ENCODE measurements at places on chromosomes 6 and 20.
A peak's percentile ranks its signal among the peaks of the same experiment; 100 is the strongest.

DNA sequence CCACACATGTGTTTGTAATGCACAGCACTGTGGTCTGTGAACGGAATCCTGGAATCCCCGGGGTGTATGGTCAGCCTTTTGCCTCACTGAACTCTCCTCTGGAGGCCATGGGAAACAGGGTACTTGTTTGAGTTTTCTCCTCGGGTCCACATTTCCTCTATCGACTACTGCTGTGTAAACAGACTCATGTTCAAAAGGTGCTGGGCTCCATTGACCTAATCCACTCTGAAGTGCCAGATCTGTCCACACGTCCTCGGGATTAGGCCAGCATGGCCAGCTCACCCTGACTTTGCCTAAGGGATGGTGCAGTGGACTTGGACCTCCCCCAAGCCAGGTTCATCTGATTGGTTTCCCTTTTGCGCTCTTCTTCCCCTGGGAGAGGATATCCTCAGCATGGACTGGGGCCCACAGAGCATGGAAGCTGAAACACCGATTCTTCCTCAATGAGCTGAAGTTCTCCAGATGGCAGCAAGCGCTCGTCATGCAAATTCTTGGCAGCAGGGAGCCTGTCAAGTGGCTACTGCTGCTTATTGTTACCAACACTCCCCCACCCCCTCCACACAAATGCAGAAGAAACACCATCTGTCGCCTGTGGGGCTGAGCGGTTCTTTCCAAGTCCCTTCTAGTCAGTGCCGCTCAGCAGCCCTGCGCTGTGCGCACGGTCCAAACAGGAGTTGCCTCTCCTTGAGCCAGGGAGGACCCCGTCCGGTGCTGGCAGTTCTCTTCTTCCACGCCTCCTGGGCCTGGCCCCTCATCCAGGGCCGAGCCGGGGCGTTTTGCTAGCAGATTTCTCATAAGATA, 292.6 kb upstream of the MARCKS start:
- DNase-seq: peak; percentile 39

- no peak for DNase-seq
These were observed 165.5 kb upstream of the OPRM1 start for GRCh38 chr6:153873541-153873940.

DNA sequence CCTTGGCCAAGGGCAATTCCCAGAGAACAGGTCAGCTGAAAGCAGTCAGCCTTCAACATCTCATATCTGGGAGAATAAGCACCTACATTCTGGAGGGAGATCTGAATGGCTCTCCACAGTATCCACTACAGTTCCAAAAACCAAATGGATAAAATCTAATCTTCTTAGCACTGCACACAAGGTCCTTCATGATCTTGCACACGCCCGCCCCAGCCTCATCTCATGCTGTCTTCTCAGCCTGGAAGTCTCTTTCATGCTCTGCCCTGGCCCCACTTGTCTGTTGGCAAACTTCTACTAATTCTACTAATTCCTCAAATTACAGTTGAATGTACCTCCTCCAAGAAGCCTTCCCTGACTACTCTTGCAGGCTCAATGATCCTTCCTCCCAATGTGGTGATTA, 1.8 kb upstream of the TTBK1 start:
- DNase-seq: no peak

DNA sequence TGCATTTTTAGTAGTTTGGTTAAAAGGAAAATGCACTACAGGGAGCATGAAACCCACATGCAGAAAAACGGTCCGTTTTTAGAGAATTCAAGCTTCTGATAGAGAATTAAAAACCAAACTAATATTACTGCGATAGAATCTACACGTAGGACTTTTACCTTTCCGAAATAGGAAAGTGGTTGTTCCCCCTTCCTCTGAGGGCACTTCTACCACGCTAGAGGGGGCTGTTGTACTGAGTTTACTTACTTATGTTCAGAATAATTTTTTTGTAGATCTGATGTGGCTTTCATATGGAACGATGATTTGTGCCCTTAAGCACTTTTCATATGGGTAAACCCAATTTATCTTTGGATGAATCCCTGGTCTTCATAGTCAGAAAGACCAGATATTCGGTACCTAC, 264.3 kb upstream of the PLN start:
- DNase-seq: peak; percentile 27

DNA sequence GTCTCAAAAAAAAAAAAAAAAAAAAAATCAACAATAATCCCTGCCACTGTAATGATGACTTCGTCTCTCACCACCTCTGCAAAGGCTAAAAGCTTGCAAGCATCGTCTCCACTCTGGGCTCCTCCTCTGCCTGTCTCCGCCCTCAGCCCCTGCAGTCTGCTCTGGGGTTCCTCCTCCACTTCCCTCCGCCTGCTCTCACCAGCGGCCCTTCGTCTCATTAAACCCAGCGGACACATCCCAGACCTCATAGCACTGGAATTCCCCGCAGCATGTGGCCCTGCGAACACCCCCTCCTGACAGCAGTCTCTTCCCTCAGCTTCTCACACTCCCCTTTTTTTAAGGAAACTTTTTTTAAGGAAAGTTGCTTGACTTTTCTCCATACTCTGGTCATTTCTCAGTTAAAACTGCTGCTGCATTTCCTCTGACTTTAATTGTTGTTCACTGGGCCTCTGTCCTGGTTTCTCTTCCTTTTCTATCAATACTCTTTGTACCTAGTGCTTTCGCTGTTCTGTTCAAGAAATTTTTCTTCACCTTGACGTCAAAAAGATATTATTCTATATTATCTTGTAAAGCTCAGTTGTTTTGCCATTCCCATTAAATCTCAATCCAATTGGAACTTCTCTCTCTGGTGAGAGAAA, 70.9 kb upstream of the PLEKHG1 start:
- DNase-seq: no peak

- DNase-seq: no peak
These were observed 199.2 kb downstream of the MAFB start for GRCh38 chr20:40489886-40490285.

DNA sequence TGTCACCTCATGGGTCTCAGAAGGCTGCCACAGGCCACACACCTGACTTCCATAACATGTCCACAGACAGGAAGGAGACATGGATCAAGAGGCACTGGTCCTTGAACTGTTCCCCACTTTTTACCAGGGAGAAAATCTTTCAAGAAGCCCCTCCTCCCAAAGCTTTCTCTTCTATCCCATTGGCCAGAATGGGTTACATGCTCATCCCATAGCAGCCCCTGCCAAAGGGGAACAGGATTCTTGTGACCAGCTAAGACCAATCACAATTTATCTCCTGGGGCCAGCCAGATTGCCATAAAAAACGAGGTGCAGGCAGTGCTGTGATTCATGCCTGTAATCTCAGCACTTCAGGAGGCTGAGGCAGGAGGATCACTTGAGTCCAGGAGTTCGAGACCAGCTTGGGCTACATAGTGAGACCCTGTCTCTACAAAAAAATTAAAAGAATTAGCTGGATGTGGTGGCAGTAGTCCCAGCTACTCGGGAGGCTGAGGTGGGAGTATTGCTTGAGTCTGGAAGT, 59.4 kb downstream of the TMEM242 start:
- DNase-seq: no peak

DNA sequence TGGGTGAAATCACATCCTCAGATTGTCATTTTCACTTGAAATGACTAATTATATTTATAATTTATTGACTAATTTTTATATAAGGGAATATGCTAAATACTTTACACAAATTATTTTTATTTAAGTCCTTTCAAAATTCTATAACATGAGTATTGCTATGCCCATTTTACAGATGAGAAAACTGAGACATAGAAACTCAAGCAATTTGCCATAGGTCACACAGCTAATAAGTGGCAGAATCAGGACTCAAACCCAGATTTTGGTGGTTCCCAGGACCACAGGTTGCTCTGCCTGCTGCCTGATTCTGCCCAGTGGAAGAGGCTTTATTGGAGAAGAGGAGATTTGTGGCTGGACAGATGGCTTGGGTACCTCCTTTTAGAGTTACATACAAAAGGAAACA, 4.9 kb downstream of the ALDH8A1 start:
- DNase-seq: no peak

- no peak for DNase-seq
These were observed 36.3 kb downstream of the VTA1 start for GRCh38 chr6:142183351-142183750.

- DNase-seq: no peak
These were observed 11.1 kb downstream of the UBE2V1 start for GRCh38 chr20:50101887-50102286.
